ENCODE measurements at places on chromosomes 5 and 9.

DNA sequence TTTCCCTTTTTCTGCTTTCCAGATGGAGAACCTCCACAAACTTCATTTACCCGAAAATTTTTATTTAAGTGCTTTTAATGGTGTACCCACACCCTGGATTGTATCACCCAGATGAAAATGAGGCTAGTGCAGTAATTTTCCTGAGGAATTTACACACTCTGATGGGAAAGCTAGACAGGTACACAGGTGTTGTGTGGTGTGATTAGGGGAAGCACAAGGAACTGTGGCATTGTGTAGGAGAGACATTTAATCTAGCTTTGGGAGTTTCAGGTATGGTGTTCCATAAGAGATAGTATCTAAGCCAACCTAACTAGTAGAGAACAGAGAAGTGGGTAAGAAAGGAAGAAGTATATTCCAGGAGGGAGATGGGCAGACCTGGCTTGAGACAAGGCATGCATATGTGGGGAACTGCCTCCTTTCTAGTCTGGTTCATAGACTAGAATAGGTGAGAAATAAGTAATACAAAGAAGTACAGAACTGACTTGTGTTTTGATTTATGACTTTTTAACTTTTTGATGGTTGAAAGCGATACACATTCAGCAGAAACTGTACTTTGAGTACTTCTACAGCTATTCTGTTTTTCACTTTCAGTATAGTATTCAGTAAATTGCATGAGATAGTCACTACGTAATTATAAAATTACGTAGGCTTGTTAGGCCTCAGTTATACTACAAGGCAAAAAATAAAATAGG is 22.9 kb upstream of the ROPN1L start:
- no peak for DNase-seq

GRCh38 chr9:13718086-13718485 is 438.6 kb upstream of the MPDZ start:
- no peak for DNase-seq

DNA sequence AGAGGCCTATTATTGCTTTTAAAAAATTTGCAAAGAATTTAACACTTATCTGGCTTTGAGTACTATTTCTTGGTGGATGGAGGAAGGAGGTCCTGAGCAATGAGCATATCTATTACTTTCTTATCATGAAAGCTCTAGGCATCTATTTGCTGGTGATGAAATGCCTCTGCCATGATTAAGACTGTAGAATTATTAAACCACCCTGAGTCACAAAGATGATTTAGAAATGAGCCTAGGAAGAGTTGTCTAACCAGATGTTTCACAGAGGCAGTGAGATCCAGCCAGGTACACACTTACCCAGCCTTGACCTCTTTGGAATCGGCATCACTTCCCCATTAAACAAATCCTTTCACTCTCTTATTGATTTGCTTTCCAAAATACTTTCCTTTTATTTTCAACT is 304.4 kb upstream of the KIF2A start:
- DNase-seq: no peak

DNA sequence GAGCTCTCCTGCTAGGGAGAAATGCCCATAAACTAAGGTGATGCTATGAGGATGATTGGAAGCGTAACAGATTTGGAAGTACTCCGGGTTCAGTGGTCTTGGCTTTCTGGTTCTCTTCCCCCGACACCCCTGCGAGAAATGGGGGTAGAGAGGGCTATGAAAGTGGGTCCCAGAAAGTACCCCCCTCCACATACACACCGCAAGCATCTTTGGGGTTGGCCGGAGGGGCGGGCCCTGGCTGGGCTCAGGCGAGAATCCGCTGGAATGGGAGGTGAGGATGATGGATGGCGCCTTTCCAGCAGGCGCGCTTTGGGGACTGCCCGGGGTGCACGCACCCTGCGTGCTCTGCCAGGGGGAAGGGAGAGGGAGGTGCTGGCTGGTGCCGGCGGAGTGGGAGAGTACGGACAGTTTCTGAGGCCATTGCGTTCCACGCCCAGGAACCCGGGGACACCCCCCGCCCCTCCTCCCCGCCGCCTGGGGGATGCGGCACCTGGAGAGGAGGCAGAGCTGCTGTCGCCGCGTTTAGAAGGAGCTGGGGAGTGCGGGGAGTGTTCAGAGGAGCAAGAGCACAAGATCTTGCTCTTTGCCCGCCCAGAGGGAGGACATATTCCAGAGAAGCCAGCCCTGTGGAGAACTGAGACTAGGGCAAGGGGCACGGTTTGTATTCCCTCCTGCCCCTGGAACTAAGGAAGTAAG is 1.9 kb downstream of the PCSK5 start:
- DNase-seq: peak; percentile 25

- DNase-seq: no peak
These were observed 199.3 kb downstream of the RFK start for GRCh38 chr9:76194896-76195295.

- no peak for DNase-seq
These were observed 56.4 kb downstream of the GCNT4 start for GRCh38 chr5:74995926-74996325.

DNA sequence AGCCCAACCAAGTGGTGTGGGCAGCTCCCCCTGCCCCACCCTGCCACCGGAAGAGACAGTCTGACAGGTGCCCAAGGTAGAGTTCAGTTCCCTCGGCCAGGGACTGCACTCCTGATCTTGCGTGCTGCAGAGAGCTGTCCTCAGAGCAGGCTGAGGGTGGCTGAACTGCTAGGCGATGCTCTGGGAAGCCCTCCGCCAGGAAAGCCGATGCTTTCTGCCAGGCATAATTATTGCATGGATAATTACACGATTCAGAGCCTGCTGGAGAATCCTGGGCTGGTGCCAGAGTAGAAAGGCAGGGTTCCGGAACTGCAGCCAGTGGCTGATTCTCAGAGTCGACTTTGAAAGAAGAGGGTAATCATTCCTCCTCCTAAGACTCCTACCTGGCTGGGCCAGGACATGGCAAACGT is 19.3 kb downstream of the KCNIP1 start:
- no peak for DNase-seq

- DNase-seq: peak; percentile 54
These were observed 116.1 kb downstream of the WDR70 start for GRCh38 chr5:37495210-37495609.

DNA sequence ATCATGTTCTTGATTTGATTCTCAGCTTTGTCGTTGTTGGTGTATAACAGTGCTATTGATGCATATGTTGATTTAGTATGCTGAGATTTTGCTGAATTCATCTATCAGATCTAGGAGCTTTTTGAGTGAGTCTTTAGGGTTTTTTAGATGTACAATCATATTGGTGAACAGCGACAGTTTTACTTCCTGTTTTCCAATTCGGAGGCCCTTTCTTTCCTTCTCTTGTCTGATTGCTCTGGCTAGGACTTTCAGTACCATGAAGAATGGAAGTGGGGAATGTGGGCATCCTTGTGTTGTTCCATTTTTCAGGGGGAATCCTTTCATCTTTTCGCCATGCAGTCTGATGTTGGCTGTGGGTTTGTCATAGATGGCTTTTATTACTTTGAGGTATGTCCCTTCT is 100.4 kb downstream of the SGCD start:
- DNase-seq: no peak

DNA sequence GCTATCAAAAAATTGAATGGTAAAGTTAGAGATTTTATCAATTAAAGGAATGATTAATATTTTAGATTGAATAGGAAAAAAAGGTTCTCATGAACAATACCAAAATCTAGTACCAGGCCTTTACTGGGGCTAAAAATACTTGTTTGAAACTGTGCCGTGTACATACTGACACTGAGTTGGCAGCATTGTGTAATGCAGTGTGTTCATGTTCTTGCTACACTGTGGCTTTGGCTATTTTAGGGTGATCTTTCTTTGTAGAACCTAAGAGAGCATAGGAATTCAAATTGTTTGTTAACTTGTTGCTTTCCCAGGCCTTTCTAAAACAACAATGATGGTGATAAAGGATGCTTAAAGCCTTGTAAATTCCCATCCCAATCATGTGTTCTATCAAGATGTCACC is 80.9 kb downstream of the KIF4B start:
- no peak for DNase-seq
